ENCODE measurements at places on chromosomes 2 and 18. TPM values are rescaled to one million over a fixed set of nuclear protein-coding genes. Genes with fewer than 3 reads are reported as not detected.

The FANCL gene
- 29.3 TPM for total RNA-seq

The CD207 gene
- not detected for total RNA-seq

The STPG4 gene
- total RNA-seq = not detected

The SOCS6 gene
- total RNA-seq = 31.4 TPM

Measured in A549 treated with Mapracorat at 1 μM for 4 hours (cell line).